Stimulated activated CD4-positive, alpha-beta T cell treated with anti-CD3 and anti-CD28 coated beads, Interleukin-15, amount 100 ng/mL, for 1 hour (primary cell): ENCODE measurements at places on chromosomes 2 and 18.

DNA sequence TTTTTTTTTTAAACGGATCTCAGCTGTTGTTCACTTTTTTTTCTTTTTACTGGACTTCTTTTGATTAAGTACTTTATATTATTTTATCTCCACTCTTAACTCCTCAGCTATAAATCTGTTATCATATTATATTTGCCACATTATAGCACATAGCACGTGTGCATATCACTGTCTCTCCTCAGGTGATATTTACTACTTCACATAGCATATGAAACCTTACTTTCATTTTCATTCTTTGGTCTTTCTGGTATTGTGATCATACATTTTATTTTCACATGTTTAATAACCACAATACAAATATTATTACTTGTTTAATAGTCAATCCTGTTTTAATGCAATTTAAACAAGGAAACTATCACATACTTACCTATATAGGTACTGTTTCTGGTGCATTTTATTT is 993.1 kb upstream of the TMEFF2 start:
- DNase-seq = no peak

DNA sequence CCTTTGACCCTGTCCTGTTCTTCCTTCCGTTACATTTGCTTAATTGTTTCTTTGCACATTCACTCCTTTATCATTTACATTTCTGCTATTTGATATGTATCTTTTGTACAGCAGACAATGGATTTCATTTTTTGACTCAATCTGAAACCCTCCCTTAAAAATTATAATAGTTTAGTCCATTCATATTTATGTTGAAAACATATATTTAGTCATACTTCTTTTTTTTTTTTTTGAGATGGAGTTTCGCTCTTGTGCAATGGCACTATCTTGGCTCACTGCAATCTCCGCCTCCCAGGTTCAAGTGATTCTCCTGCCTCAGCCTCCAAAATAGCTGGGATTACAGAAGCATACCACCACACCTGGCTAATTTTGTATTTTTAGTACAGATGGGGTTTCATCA is 95.3 kb upstream of the TGFA start:
- DNase-seq = no peak

DNA sequence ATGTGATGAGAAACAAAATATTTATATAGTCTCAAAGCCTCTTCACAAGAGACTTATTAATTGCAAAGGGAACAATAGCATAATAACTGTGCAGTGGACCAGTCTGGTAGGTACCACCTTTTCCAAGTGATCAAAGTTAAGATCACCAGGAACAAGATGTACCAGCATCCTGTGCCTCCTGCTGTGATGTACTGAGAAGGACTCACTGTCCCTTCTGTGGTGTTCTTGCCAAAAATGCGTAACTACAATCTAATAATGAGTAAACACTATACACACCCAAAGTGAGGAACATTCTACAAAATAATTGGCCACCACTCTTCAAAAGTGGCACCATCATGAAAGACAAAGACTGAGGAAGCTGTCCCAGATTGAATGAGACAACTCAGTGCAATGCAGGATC is 14.5 kb downstream of the GNLY start:
- no peak for DNase-seq

- no peak for DNase-seq
Observed at GRCh38 chr2:205759257-205759656, 77.0 kb downstream of the NRP2 start.

GRCh38 chr2:171267855-171268629 is 107.3 kb upstream of the TLK1 start:
- DNase-seq = no peak

DNA sequence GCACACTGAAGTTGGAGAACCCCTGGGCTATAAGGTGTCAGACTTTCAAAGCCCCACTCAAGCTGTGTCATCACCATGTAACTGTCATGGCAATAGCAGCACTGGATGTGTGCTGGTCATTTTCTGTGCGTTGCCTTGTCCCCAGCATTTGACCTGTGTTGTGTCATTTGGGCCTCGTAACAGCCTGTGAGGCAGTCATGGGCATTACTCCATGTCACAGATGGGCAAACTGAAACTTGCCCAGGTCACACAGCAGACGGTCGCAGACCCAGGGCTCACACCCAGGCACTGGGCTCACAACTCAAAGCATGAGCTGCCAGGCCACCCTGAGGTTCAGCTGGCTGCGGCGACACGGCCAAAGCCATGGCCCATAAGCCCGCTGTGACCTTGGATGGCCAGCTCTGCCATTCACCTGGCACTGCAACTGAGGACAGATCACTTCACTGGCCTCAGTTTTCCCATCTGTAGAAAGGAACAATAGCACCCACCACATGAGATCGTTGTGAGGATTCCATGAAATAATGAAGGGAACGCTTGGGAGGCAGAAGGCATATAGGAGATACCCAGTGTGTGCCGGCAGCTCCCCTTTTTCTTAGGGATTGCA is 36.7 kb downstream of the INHBB start:
- DNase-seq = no peak

- no peak for DNase-seq
Observed at GRCh38 chr18:35387152-35387571, 10.0 kb upstream of the ZNF396 start.

GRCh38 chr18:59032308-59032707 is 107.4 kb upstream of the SEC11C start:
- DNase-seq = no peak

DNA sequence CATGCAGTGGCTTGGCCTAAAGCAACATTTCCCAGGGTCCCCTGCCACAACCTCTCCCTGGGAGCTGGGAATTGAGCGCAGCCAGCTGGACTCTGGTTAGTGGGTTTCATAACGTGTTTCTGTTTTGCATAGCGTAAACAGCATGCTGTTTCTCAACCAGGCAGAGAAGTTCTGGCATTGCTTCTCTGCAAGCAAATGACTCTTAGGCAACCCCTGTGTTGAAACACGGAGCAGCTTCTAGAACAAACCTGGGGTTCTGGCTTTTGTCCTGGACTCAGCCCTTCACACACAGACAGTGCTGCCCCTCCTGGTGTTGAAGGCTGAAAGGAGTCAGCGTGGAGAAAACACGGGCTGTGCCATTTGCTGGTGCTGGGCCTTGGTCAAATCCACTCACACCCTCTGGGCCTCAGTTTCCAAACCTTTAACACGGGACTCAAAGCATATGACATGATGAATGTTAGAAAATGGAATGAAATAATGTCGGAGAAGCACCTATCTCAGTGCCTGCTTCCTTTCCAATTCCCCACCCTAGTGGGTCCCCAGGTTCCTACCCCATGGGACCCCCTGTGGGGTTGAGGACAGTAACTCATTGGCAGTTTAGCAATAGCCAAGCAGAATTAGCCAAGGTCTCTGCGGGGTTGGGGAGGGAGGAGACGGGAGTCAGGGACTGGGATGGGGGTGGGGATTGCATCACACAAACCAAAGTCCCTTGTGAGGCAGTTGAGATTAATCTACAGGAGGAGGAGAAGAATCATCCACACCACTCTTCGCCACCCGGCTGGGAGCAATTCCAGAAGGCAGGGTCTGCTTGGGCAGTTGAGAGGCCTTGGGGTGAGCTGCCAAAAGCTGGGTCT is 30.2 kb upstream of the IL1R2 start:
- no peak for DNase-seq

DNA sequence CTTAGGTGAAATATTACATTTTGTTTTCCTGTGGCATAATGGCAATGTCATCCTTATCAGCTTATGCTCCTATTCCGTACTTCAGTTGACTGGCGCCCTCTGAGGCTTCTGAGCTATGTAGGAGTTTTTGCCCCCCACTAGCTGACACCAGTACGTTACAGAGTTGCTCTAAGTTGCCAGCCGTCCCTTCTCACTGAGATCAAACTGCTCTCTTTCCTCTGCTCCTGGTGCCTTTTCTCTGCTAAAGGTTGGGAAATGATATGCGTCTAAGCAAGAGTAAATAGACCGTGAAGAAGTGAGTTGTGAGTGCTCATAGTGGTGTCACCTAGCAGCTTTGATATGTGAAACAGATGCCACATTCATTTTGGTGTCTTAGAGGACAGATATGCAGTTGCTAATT is 99.2 kb downstream of the RAPGEF4 start:
- no peak for DNase-seq

DNA sequence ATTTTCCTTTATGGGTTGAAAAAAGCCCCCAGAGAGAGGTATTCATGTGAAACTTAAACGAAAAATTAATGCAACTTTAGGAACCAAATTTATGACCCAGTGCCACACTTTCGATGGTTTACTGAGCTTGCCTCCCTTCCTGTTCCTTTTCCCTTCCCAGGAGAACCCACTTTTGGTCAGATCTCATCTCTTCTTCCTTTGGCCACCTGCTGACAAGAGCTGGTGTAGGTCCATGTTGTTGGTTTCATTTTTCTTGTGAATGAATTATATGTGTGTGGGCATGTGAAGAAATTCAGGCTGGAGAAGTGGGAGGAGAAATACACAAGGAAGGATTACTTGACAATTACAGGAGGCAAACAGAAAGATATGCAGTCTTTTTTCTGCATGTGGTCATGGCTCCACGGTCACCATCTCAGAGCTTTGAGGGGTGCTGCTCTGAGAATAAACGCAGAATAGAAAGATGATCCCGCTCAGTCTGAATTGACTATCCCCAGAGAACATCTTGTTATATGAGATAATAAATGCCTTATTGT is 111.3 kb upstream of the TCF4 start:
- no peak for DNase-seq

DNA sequence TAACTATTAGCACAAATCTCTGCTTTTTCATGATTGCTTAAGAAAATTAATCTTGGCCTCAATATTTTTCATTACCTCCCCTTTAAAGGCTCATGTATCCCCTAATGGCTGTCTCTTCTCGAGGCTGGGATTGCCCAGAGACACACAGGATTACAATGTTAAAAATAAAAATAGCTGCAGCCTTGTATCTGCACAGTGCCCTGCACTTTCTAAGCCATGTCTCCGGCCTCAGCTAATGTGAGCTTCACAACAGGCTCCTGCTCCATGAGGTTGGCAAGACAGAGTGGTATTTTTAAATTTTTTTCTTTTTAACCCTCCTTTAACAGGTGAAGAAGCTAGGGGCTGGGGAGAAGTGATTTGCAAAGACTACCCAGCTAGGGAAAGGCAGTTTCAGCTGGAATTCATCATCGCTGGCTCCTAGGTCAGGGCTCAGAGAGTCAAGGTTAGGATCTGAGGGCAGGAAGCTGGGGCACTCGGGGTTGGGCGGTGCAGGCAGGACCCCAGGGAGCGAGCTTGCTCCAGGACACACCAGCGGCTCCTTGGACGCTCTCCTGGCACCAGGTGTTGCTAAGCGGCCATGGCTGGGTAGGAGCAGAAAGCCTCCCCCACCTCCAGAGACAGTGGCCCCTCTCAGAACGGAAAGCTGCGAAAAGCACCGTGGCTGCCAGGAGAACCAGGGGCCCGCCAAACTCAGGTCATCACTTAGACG is 135.6 kb downstream of the SMAD2 start:
- no peak for DNase-seq

DNA sequence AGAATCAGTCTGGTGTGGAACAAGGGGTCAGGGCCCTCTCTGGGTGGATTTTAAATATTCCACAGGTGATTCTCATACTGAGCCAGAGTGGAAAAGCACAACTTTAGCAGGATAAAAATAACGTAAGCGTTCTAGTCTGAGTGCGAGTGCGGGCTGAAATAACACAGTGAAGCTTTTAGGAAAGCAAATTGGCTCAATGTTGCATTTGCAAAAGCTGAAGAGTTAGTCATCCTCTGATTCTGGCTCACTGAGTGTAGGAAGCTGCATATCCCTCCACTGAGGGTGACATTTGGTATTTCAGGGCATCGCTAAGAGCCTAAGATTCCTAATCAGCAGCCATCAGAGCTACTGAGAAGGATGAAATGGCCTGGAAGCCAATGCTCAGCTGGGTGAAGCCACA is 134.7 kb downstream of the RIF1 start:
- no peak for DNase-seq

GRCh38 chr2:96116879-96117533 is 635 bp upstream of the ADRA2B start:
- peak; percentile 56 for DNase-seq

DNA sequence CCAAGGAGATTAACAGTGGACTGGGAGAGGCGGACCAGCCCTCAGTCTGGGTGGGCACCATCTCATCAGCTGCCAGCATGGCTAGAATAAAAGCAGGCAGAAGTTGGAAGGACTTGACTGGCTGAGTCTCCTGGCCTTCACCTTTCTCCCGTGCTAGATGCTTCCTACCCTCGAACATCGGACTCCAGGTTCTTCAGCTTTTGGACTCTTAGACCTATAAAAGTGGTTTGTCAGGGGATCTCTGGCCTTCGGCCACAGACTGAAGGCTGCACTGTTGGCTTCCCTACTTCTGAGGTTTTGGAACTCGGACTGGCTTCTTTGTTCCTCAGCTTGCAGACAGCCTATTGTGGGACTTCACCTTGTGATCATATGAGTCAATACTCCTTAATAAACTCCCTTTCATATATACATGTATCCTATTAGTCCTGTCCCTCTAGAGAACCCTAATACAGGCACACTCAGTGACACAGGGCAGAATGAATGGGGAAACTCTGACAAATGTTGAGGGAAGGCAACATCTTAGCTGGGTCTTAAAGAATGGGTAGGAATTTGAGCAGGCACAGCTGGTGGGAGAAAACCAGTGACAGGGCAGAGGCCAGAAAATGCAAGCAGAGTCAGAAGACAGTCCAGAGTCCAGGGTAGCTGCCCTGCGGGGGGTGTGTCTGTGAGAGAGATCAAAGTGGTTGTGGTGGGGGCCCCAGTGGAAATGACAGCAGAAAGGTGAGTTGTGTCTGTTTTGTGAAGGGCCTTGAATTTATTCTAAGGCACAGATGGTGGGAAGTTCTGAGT is 108.1 kb upstream of the CD302 start:
- DNase-seq = no peak

- DNase-seq = no peak
Observed at GRCh38 chr2:102063941-102064678, 72.3 kb downstream of the IL1R2 start.

DNA sequence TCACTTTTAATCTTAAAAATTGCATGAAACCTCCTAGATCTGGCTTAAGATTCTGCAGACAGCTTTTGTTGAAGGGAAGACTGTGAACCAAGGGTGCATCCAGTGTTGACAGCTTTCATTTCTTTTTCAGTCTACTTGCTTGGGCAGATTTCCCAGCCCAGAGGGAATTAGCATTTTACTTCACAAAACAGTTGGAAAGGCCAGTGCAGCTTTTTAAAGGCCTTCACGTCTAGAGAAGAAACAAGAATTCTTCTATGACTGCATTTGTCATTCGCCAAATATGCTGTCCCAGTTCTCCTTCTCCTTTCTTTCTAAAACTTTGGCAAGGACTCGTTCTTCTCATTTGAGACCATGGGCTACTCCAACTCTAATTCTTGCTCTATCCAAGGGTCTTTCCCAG is 17.4 kb downstream of the NTSR2 start:
- DNase-seq = no peak

DNA sequence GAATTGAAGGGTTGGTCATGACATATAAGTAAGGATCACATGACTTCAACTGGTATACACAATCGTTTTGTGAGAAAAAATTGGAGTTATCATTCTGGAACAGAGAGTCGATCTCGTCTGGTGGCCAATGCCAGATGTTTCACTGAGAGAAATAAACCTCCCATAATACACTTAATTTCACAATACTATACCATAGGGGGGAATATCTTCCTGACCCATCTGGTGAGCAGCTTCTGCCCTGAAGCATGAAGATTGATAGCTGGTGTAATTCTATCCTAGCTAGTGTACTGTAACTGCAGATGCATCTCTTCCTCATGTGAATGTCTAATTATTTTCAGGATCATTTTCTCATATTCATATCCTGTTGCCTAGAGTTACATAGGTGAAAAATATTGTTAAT is 15.7 kb upstream of the CDH7 start:
- DNase-seq = no peak
